Stimulated activated CD4-positive, alpha-beta T cell treated with anti-CD3 and anti-CD28 coated beads, TNF-alpha, amount 100 ng/mL, for 1 hour (primary cell): ENCODE measurements at places on chromosomes 7 and 10.
A peak's percentile ranks its signal among the peaks of the same experiment; 100 is the strongest.

- no peak for DNase-seq
Observed at GRCh38 chr7:143005632-143006260, 21.2 kb downstream of the OR9A2 start.

DNA sequence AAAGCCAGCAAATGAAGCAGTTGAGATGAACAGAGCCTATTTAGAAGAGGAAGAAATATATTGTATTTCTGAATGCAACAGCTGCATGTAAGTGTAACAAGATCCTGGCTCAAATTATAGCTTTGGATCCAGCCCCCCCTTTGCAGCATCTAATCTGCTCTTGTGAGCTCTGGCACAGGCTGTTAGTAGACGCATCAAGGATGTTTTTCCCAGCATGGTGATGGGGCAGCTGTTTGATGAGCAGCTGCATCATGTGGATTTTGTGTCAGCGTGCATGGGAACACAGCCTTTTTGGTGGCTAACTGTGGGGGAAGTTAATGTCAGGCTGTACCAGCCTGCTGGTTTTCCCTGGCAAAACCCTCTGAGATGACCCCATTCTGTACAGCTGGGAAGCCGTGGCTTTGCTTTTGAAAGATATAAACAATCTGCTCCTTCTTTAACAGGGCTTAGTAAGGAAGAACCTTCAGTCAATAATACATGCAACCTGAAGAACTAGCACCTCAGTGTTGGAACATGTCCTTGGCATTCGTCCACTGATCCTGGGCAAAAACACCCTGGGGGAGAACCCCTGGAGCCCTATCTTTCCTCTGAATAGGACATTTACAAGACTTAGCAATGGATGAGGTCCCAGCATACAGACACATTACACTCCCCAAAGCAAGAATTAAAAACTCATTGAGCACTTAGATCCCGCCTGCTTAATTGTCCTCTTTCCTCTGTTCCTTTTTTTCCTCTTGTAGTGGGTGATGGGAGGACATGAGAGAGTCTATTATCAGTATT, 70.6 kb downstream of the NPS start:
- DNase-seq = no peak

GRCh38 chr10:110847374-110847773, 24.4 kb upstream of the PDCD4 start:
- DNase-seq = no peak

DNA sequence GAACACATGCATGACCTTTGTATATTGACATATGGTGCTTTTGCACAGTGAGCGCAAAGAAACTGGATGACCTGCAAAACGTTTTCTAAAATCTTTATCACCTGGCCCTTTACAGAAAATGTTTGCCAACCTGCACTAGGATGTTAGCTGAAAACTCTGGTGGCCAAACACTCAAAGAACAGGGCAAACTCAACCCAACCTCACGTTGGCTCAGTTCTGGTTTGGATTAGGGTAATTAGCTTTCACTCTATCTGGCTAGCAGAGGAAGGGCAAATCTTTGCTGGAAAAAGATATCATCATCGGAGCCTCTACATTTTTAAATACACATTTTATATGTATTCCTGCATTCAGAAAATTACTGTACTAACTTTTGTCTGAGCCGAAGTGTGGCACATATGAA, 688.9 kb downstream of the PHTF2 start:
- no peak for DNase-seq

DNA sequence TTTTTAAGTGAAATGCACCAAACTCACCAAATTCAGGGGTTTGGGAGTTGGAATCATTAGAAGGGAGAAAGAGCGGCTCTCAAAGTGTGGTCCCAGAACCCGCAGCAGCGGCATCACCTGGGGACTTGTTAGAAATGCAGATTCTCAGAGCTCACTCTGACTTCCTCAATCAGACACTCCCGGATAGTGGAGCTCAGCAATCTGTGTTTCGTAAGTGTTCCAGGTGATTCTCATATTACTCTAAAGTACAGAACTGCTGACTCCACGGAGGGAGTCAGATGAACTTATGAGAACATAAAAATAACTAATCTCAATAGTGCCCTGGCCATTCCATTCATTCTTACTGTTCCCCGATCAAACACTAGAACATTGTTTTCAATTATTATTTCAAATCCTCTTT, 358.7 kb upstream of the MYO3A start:
- no peak for DNase-seq

GRCh38 chr7:156896388-156897022, 3.5 kb upstream of the LMBR1 start:
- no peak for DNase-seq

GRCh38 chr10:88991161-88991898, 732 bp downstream of the FAS start:
- peak; percentile 29 for DNase-seq

DNA sequence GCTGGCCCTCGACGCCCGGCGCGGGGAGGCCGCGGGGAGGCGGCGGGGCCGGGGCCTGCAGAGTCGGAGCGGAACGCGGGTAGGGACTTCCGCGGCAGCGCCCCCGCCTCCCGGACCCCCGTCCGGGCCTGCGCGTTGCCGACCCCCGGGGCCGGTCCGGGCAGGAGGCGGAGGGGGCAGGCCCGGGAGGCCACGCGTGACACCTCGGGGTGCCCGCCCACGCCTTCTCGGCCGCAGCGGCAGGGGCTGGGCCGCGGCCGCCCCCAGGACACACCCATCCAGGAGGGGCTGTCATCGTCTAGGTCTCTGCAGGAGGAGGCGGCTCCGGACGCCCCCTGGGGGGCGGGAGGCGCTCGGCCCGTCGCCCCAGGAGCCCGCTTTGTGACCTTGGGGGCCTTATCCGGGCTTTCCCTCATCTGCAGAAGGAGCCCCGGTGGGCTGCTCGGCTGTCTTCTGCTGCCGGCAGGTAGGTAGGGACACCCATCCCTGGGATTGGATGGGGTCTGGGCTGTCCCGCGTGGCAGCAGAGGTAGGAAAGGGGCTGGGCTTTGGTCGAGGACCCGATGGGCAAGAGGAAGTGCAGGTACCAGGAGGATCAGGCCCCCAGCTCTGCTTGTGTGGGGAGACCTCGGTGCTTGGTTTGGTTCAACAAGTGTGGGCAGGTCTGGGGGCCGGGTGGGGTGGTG, 569 bp downstream of the ZNF316 start:
- peak; percentile 34 for DNase-seq

DNA sequence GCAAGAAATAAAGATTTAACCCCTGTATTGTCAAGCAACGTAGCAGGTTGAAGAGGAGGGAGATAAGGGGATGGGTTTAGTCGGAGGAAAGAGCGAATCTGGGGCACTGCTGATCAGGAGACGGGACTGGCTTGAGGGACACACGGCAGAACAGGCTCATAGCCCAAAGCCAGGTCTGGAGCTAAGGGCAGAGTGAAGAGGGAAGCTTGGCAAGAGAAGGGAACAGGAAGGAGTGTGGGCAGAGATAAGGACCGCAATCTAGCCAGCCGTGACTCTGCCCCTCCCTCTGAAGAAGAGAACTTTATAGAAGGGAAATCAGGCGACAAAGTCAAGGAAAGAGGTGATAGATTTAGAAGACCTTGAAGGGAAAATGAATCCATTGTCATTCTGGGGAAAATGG, 67.6 kb downstream of the CAV1 start:
- DNase-seq = no peak

DNA sequence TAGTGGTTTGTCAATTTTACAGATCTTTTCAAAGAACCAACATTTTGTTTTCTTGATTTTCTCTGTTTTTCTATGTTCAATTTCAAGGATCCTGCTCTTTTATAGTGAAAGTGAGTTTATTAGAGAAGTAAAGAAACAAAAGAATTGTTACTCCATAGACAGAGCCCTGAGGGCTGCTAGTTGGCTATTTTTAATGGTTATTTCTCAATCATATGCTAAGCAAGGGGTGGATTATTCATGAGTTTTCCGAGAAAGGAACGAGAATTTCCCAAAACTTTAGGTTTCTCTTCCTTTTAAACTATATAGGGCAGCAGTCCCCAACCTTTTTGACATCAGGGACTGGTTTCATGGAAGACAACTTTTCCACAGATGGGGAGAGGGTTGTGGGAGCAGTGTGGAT, 165.0 kb downstream of the CCSER2 start:
- no peak for DNase-seq

DNA sequence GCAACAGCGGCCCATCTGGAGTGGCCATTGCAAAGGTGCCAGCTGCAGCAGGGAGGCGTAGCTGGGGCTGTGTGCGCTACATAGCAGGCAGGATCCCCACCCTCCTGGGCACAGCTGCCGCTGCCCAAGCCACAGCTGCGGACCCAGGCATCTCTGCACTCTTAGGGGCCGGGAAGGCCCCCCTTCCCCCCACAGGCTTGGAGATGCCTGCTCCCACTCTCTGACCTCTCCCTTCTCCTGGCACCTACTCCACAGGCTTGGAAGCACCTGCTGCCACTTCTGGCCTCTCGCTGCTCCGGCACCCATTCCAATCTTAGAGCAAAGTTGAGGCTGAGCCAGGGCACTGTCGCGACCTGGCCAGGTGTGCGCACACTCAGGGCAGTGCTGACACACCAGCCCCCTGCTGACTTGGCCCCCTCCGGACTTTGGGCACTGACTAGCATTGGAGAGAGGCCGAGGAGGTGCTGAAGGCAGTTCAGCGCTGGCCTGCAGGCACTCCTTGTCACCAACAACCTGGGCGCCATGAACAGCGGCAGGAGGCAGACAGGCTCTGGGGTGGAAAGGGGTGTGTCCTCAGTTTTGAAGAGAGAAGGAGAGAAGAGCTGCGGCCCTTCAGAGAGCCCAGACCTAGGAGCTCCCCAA, 18.4 kb downstream of the RBM48 start:
- no peak for DNase-seq

- no peak for DNase-seq
Observed at GRCh38 chr7:155886391-155887173, 74.3 kb upstream of the SHH start.

GRCh38 chr7:93751421-93751820, 139.1 kb downstream of the TFPI2 start:
- DNase-seq = no peak

- DNase-seq = no peak
Observed at GRCh38 chr10:125812128-125812750, 10.8 kb downstream of the UROS start.

DNA sequence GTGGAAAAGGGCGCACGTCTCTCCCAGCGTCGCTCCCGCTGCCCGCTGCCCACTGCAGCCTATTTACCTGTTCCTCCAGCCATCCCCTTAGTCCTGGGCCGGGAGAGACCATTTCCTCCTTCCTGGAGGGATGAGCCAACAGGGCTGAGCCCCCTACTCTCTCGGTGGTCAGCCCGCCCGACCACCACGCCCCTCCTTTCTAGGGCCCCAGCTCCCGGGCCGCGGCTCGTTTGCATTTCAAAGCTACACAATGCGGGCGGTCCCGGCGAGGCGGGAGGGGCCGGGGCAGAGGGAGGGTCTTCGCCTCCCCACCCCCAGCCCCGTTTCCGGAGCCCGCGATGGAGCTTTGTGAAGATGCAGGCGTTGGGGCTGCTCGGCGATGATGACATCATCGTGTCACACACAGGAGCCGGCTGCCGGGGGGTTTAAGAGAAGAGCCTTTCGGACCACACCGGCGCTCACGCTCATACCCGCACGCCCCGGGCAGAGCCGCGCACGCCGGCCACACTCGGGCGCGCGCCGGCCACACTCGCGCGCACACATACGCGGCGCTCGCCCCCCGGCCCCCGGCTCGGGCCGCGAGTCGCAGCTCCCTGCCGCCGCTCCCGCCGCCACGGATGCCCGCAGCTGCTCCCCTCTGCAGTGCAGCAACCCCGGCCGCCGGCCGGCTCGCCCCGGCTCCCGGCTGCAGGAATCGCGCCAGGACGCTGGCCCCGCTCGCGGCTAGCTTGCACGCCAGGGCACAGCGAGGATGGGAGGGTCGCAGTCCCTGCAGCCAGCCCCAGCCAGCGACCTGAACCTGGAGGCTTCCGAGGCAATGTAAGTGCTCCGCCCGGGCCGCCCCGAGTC, 107.7 kb upstream of the BTBD16 start:
- no peak for DNase-seq

DNA sequence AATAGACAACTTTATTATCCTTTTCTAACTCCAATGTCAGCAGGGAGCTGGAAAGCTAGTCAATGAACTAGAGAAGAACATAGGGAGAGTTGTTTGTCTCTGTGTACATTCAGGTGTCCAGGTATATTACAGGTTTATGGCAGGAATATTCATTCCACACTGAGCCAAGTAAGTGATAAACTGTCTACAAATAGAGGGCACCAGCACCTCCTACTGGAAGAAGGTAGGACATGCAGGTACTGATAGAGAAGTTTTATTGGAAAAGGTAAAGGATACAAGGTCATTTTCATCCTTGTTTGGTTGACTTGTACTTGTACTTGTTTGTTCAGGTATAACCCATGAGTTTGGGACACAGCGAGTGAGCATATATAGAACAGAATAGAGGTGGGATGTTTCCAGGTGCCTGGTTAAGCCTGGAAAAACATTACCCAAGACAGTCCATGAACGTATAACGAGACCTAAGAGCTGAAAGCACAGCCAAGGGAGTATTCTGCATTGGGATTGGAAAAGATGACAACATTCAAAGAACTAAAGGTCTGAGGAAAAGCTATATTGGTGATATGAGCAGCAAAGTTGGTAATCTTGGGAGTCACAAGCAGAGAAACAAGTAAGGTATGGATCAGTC, 61.4 kb upstream of the PPP1R3C start:
- no peak for DNase-seq

DNA sequence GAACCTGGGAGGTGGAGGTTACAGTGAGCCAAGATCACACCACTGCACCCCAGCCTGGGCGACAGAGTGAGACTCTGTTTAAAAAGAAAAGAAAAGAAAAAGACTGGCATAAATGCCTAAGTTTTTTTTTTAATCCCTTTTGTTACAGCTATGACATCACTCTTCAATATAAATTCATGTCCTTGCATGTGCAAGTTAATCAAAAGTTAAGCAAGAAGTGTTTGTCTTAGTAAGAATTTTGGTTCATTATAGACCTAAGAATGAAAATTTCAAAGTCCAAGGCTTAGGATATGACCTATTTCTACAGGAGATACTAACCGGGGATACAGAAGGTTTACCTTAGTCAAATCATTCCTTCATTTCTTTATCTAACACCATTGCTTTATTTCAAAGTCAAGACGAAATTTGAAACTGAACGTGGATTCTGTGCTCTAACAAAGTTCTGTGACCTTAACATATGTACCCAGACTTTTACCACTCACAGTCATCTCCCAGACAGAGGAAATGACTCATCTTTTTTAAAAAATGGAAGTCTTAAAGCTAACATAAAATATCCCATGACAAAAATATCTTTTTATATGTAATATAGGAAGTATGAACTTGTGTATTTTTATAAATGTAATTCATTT, 29.3 kb upstream of the ITGB8 start:
- DNase-seq = no peak

DNA sequence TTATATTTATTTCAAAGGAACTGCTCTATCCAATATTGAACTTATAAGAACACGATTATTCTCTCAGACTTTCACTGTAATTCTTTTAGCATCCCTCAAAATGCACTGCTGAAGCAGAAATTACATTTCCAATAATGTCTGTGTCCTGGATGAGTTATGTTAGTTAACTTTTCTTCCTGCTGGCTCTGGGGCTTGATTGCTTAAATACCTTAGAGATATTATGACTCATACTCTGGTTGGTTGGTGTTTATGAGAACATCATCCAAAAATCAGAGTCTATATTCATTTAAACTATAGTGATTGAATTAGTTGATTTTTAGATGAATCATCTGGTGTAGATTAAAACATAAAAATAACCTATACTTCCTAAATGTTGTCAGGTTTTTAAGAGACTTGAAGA, 246.3 kb upstream of the VWC2 start:
- DNase-seq = no peak

- DNase-seq = no peak
Observed at GRCh38 chr10:69696073-69696731, 66.2 kb downstream of the FAM241B start.
